H7 (cell line): ENCODE measurements at places on chromosomes 3 and 15. TPM values are rescaled to one million over a fixed set of nuclear protein-coding genes. Genes with fewer than 3 reads are reported as not detected.

GRCh38 chr3:177935047-177935446, 601.2 kb upstream of the KCNMB2 start:
- no peak for DNase-seq

GRCh38 chr15:66746231-66746605, 44.2 kb downstream of the SMAD6 start:
- DNase-seq = peak; percentile 72

DNA sequence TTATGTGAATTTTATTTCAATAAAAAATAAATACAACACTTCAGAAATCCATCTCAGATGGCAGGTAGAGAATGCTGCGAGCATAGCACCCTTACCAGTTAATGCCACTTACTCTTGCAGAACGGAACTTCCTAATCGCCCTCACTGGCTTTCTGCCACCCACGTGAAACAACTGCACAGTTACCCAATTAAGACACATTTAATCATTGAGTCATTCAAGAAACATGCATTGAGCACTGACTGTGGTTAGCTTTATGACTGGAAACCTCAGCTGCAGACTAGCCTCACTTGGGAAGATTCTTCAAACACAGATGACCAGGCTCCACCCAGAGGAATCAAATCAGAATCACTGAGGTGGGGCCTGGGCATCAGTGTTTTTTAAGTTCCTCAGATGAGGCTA, 5.6 kb upstream of the MFGE8 start:
- DNase-seq = no peak

DNA sequence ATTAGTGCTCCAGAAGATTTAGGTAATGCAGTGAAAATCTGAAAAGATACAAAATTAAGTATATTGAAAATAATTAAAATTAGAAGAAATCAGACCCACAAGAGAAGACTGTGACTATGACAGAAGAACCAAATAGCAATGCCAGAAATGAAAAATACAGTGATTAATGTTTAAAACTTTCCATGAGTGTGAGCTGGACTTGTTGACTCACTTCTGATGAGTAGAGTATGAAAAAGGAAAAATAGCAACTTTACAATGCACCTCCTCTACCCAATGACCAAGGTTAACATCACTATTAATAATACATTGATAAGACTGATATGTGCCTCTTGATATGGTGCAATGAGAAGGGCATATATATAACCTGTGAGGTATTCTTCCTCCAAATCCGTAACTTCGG, 39.3 kb upstream of the SLC22A13 start:
- DNase-seq = no peak

The CILP gene
- total RNA-seq = not detected in 2 replicates

- no peak for DNase-seq
These were observed 43.7 kb downstream of the PARP15 start for GRCh38 chr3:122621112-122621511.

The GCNT3 gene
- 0.15 TPM in 1 of 2 replicates, not detected in the other for total RNA-seq

- no peak for DNase-seq
These were observed 323.7 kb upstream of the CTNNB1 start for GRCh38 chr3:40875581-40875980.

The STRIT1 gene
- total RNA-seq = not detected in 2 replicates

DNA sequence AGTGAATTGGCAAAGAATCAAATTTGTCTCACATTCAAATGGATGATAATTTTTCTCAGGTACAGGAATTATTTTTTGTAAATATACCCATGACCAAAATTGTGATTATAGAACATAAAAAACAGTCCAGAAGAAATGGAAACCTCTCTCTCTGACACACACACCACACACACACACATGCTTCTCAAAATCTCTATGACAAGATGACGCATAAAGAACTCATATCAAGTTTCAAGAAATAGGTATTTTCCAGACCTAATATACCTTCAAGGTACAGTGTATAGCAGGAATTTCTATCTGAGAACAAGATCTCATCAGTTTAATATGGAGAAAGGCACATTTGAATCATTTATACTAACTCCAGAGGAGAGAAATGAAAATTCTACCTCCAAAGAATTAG, 1069.1 kb upstream of the ALCAM start:
- no peak for DNase-seq

GRCh38 chr15:57541805-57542504, 49.7 kb upstream of the MYZAP start:
- peak; percentile 81 for DNase-seq

- DNase-seq = no peak
These were observed 856.1 kb downstream of the SI start for GRCh38 chr3:164222197-164222596.

- DNase-seq = no peak
These were observed 222.4 kb upstream of the LRIG1 start for GRCh38 chr3:66723231-66723630.

The CNTN4 gene
- total RNA-seq = 1.00 and 2.3 TPM in 2 replicates

DNA sequence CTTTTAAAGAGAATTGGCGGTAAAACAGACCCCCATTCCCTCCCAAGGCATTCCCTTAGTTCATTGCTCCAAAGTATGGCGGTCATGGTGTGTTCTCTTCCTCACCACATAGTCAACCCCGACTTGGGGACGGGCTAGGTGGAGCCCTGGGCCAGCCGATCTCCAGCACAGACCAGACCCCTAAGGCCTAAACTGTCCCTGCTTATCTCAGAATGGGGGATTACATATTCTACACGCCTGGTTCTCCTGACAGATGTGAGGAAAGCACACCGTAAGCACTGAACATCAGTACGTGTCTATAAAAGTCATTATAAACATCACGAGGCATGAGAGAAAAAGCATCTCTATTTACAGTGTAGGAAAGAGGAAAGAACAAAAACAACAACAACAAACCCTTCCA, 244.5 kb upstream of the STT3B start:
- no peak for DNase-seq

DNA sequence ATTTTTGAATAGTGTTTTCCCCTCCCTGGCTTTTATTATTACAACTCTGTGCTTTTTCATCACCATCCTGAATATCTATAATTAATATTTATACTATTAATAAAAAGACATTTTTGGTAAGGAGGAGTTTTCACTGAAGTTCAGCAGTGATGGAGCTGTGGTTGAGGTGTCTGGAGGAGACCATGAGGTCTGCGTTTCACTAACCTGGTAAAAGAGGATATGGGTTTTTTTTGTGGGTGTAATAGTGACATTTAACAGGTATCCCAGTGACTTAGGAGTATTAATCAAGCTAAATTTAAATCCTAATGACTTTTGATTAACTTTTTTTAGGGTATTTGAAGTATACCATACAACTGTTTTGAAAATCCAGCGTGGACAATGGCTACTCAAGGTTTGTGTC, 24.4 kb downstream of the CTNNB1 start:
- DNase-seq = no peak
